ENCODE measurements at places on chromosomes 1 and 21.

- DNase-seq = no peak
Observed at GRCh38 chr1:95197616-95198252, 36.3 kb upstream of the RWDD3 start.

DNA sequence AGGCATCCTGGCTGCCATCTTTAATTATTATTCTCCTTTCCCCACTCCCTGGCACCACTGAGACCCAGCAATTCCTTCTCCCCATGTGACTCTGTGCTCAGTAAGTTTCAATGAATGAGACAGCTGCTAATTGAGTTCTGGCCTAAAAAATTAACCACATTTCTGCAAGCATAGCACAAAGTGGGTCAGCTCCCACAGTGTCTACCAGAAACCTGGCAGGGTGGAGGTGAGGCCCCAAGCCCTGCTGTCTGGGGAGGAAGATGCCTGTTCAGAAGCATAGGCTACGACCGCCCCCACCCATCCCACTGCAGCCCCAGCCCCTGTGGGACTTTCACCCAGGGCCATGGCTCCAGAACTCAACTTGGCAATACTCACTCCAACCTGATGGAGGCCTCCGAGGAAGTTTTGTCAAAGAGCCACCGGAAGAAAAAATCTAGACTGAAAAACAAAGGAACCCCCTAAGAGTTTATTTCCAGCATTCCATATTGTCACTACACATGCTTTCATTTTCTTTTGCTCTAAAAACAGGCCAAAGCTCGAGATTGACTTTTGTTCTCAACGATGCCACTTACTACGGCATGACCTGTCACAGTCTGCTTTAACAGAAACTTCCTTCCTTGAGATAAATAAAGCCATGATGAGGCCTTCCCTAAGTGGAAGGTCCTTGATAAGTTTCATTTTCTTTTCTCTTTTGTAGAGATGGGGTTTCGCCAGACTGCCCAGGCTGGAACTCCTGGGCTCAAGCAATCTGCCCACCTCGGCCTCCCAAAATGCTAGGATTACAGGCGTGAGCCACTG, 26.5 kb downstream of the TMEM63A start:
- DNase-seq = no peak

DNA sequence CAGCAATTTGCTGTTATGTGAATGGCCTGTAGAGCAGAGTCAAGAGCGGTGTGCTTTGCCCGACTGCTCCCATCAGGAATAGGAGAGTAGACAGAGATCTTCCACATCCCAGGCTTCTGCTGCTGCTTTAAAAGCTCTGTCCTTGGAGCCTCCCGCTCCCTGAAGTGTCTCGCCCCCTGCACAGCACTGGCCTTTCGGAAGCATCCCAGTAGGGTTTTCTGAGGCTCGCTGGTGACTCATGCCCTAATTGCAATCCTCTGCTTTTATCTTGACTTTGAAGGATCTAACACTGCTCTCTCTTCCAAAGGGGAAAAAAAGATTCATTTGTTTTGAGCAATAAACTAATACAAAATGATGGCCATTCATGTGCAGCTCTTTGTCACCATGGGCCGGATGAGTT, 13.3 kb upstream of the CD101 start:
- DNase-seq = no peak

GRCh38 chr1:200369131-200369530, 40.7 kb downstream of the ZNF281 start:
- DNase-seq = no peak

GRCh38 chr1:239353536-239353935, 32.8 kb upstream of the CHRM3 start:
- DNase-seq = no peak

GRCh38 chr21:42612390-42612789, 41.0 kb upstream of the PDE9A start:
- no peak for DNase-seq

DNA sequence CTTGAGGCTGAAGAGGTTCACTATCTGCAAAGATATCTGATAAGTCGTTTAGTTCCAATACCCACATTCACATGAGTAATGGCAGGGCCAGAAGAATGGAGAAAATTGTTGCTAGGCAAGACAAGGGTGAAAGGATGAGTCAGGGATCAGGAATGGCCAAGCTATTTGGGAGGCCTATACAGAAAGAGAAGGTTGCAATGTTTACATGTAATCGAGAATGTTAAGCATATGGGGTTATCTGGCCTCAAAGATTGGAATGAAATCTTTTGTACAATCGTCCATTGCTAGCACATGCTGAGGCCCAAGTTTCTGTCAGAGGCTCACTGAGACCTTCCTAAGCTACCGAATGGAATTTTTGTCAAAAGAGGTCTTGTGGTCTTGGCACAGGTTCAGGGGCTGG, 299.9 kb upstream of the PLD5 start:
- DNase-seq = no peak

Data from stimulated activated CD4-positive, alpha-beta T cell treated with anti-CD3 and anti-CD28 coated beads, Interleukin-1b, Interleukin-23, amount 100 ng/mL, for 24 hours (primary cell).